Chondrocyte (in vitro differentiated cells): ENCODE measurements at places on chromosomes 5 and 9. TPM values are rescaled to one million over a fixed set of nuclear protein-coding genes. Genes with fewer than 3 reads are reported as not detected.

GRCh38 chr5:150540615-150541396 is 32.9 kb downstream of the NDST1 start:
- peak; percentile 48 for DNase-seq
- no peaks in the 10 kb centered on the region for H3K27me3 ChIP-seq
- peaks cover 55% of the 10 kb centered on the region for H3K36me3 ChIP-seq
- peak overlapping the region; percentile 96 for H3K27ac ChIP-seq

The ITGA1 gene
- total RNA-seq: 228 to 346 TPM (median 340 TPM) in 3 replicates

DNA sequence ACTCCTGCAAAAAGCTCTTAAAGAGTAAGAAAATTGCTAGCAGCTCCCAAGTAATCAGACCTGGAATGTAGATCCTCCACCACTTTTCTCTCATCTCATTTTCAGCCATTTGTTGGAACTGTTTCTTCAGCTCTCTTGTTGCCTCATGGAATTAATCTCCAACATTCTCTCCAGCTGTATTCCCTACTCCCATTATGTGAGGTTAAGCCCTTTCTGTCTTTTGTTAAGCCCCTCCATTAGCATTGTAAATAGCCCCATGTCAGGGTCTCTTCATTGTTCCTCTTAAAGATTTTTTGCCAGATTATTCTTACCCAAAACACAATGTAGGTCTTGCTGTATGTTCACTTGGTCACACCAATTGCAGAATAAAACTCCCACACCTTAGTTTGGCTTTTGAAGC is 119.8 kb downstream of the PLPPR1 start:
- no peaks in the 10 kb centered on the region for H3K4me1 ChIP-seq
- no peak overlapping the region for H3K4me3 ChIP-seq
- DNase-seq: no peak

DNA sequence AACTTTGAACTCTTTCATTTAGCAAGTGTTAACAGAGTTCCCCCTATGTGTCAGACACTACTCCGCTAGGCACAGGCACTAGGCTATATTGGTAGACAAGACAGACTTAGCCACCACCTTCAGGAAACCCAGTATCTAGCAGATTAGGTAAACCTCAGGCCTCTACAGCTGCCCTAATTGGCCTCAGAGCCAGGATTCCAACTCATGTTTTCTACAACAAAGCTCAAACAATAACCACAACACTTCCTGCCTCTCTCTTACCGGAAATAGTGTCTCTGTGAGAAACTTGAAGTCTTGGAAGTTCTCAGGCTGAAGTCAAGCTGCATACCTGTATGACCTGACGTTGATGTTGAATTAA is 116.6 kb upstream of the SLC44A1 start:
- no peaks in the 10 kb centered on the region for H3K36me3 ChIP-seq
- H3K27me3 ChIP-seq: no peaks in the 10 kb centered on the region
- no peak overlapping the region for H3K27ac ChIP-seq
- peaks cover 37% of the 10 kb centered on the region for H3K4me1 ChIP-seq

The AHRR gene
- total RNA-seq: 9.3 to 17.3 TPM (median 13.4 TPM) in 3 replicates
